ENCODE measurements at places on chromosomes 13 and 19.

DNA sequence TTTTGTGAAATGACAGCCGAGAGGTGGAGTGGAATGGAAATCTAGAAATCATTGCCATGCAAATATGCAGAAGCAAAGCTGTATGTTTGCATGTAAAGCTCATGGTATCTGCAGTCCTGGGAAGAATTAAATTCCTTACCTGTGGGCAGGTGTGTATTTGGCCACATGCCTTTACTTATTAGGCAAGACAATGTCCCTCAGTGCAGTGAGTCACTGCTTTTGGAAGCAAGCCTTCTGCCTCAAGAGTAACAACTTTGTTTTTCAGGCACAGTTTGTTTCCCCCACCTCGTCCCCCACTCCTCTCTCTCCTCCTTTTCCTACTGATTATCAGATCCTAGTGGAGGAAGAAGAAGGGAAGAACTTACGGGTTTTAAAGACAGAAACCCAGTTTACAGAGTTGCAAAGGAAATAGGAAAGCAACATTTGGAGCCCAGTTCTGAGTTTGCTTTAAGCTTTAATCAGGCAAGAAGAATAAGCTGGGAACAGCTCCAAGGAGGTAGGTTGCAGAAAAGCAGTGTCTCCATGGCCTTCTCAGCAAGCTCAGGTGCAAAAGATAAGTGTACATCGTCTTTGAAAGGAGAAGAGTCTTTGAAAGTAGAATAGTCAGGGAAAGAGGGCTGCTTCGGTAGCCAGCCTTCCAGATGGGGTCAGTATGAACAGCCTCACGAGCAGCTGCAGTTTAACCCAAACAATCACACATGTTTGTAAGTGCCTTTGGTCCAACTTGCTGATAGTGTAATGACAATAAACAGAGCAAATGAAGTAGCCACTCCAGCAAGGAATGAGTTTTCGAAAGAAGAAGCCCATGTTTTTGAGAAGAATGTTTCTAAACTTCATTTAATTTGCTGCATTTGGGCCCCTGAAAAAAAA, 190.1 kb downstream of the KLF5 start:
- DNase-seq, result no peak

GRCh38 chr13:98150832-98151479, 8.1 kb downstream of the FARP1 start:
- no peak for DNase-seq

GRCh38 chr19:53982001-53982451, 9.4 kb upstream of the CACNG6 start:
- DNase-seq, result no peak

DNA sequence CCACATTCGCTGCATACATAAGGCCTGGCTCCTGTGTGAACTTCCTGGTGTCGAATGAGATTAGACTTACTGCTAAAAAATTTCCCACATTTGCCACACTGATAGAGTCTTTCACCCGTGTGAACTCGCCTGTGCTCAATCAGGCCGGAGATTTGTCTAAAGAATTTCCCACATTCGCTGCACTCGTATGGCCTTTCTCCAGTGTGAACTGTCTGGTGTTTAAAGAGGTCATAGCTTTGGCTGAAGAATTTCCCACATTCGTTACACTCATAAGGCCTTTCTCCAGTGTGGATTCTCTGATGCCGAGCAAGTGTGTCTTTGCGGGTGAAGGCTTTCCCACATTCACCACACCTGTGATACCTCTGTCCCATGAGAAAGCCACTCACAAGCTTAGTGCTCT, 6.5 kb downstream of the ZNF671 start:
- DNase-seq, result no peak

- DNase-seq, result no peak
Observed at GRCh38 chr13:30577401-30577852, 40.3 kb upstream of the USPL1 start.

GRCh38 chr13:113943821-113944565, 29.9 kb downstream of the C13orf46 start:
- DNase-seq, result no peak

DNA sequence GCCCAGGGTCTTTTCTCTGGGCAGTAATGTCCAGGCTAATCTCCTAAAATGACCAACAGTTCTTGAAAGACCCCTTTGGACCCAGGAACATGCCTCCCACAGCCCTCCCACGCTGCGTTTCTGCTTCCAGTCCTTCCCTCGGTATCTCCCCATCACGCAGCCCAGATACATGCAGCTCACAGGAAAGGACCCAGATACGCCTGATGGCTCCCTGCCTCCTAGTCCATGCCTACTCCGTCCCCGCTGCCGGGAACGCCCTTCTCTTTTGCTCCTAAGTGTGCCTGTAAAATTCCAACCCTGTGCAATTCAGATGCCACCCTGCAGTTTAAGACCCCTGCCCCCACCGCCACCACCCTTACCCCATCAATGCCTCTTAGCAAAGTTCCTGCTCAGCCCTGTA, 778 bp downstream of the MUC16 start:
- DNase-seq, result no peak

GRCh38 chr13:112994084-112994780, 25.2 kb downstream of the MCF2L start:
- DNase-seq, result no peak

DNA sequence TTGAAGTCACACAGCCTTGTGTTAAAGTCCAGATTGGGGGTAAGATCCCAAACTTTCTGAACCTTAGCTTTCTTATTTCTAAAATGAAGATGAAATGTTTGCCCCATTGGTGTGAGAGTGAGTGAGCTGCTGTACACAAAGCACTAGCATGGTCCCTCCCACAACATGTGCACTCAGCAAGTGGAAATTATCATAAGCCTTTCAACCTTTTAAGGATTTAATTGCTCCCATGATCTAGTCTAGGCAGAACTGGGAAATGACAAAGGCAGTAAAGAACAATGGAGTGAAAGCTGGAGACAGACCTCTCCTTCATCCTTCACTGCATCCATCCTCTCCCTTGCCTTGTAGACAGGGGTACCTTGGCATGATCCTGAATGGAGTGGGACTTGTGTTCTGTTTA, 76.0 kb upstream of the GPR12 start:
- no peak for DNase-seq

GRCh38 chr19:2362970-2363300, 2.9 kb downstream of the TMPRSS9 start:
- DNase-seq, result no peak

GRCh38 chr13:35140831-35141230, 198.8 kb downstream of the NBEA start:
- no peak for DNase-seq

- no peak for DNase-seq
Observed at GRCh38 chr13:28503182-28503967, 8.4 kb upstream of the FLT1 start.

- DNase-seq, result no peak
Observed at GRCh38 chr19:4879041-4879440, 11.6 kb upstream of the PLIN3 start.

GRCh38 chr13:44068169-44068568, 188.5 kb downstream of the LACC1 start:
- DNase-seq, result no peak

GRCh38 chr13:36778083-36778671, 40.8 kb upstream of the RFXAP start:
- DNase-seq, result no peak

DNA sequence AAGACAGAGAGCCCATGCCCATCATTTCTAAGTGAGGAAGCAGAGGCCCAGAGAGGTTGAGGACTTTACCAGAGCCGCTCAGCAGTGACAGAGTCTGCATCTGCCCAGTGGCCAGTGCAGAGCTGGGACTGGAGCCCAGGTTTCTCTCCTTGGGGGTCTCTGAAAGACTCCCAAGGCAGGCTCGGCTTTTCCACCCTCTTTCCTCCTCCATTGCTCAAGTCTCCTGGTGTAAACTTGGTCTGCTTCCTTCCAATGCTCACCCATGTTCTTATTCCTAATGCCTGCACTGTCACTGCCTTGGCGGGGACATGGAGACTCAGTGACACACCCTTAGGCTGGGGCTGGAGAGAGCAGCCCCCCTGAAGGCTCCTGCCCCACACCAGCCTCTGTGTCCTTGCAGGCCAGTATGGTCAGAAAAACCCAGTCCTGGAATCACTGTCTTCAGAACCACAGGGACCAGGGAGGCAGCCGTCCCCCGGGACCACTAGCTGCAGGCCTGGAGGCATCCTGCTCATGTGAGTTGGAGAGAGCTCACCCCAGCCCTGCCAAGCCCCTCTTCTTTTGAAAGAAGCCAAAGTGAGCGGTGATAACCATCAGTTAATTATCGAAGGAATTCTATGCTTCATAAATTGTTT, 211.0 kb upstream of the ZNF536 start:
- no peak for DNase-seq

DNA sequence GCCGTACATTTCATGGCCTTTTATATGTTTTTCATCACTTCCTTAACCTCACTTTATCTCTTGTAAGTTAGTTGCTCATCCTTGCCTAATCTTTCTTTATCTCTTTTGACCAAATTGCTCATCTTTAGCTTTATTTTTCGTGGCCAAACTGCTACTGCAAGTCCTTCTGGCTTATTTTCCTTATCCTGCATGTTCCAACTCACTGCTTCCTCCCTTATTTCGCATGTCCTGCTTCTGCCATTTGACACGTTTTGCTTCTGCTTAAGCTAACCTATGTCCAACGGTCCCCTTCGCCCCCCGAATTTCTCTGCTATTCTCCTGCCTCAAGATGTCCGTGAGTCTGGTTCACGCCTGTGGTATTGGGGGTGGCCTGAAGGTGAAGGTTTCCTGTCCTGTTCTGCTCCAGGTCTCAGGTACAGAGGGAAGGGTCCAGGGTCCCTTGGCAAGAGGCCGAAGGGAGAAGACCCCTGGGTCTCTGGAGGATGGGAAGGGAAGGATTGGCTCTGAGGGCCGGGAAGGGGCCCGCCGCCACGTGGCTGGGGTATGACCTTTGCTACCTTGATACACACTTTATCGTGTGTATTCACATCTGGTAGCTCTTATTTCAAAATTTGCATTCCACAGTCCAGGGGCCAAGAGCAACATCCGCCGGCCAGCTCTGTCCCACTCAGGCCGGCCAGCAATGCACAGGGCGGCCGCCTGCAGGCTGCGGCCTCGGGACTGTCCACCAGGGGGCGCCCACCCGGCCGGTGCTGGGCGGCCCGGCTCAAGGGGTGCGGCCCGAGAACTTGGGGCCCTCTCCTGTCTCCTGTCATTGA, 2.9 kb upstream of the C19orf85 start:
- no peak for DNase-seq

- no peak for DNase-seq
Observed at GRCh38 chr19:6470173-6470572, 6.1 kb downstream of the CRB3 start.

DNA sequence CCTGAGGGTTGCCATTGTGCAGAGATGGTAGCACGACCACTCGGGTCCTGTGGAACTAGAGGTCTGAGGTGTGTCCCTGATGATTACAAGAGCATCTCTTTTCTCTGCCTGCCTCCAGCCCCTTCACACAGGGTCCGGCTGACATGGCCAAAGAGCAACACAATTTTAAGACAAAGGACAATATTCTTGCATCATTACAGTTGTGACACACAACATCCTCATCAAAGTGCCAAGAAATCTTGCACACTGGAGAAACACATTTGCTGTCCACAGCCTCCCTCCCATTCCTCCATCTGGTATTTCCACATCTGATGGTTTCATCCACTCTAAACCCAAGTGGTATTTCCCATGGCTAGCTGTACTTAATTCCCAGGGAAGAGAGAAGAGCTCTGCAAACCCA, 12.8 kb downstream of the COL4A1 start:
- no peak for DNase-seq

- DNase-seq, result no peak
Observed at GRCh38 chr19:40264314-40265054, 20.7 kb downstream of the AKT2 start.

DNA sequence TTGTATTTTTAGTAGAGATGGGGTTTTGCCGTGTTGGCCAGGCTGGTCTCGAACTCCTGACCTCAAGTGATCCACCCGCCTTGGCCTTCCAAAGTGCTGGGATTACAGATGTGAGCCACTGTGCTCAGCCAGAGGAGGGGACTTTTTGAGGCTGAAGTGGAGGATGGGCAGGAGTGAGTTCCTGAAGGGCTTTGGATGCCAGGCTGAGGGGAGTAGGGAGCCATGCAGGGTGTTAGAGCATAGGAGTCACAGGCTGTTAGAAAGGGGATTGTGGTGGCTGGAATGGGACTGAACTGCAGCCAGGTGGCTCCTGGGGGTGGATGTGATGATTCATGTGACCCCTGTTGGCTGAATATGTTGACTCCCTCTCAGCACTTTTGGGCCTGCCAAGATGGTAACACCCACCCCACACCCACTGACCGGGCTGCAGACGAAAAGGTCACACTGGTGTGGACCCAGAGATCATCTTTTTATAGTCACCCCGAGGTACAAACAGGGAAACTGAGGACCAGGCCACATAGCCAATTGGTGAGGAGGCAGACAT, 11.2 kb downstream of the CYP4F22 start:
- no peak for DNase-seq

GRCh38 chr19:47228937-47229675, 1.9 kb downstream of the BBC3 start:
- no peak for DNase-seq

GRCh38 chr19:2927032-2927430, 17.7 kb downstream of the ZNF77 start:
- no peak for DNase-seq

GRCh38 chr13:113187263-113187669, 21.2 kb downstream of the PCID2 start:
- DNase-seq, result no peak

- no peak for DNase-seq
Observed at GRCh38 chr13:93708308-93709075, 481.9 kb downstream of the GPC6 start.

- no peak for DNase-seq
Observed at GRCh38 chr13:79289571-79289970, 116.5 kb downstream of the RBM26 start.

- DNase-seq, result no peak
Observed at GRCh38 chr19:31478241-31478640, 129.0 kb upstream of the TSHZ3 start.

GRCh38 chr13:30334663-30335386, 27.5 kb upstream of the KATNAL1 start:
- no peak for DNase-seq

- no peak for DNase-seq
Observed at GRCh38 chr19:21638776-21639175, 128.6 kb downstream of the ZNF100 start.

- DNase-seq, result no peak
Observed at GRCh38 chr13:36188441-36188840, 25.9 kb downstream of the SOHLH2 start.

DNA sequence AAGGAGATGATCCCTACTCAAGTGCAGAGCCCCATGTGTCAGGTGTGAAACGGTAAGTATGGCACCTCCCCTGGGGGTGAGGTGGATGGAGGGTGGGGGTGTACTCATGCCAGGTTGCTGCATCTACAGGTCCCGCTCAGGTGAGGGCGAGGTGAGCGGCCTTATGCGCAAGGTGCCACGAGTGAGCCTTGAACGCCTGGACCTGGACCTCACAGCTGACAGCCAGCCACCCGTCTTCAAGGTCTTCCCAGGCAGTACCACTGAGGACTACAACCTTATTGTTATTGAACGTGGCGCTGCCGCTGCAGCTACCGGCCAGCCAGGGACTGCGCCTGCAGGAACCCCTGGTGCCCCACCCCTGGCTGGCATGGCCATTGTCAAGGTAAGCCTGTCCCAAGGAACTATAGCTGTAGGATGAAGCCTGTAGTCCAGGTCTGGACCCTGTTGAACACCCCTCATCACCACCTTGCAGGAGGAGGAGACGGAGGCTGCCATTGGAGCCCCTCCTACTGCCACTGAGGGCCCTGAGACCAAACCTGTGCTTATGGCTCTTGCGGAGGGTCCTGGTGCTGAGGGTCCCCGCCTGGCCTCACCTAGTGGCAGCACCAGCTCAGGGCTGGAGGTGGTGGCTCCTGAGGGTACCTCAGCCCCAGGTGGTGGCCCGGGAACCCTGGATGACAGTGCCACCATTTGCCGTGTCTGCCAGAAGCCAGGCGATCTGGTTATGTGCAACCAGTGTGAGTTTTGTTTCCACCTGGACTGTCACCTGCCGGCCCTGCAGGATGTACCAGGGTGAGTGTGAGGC, 5.2 kb downstream of the TRIM28 start:
- no peak for DNase-seq

All from NCI-H1417 treated with DMSO at 0.1 percent for 48 hours (cell line).